Naive thymus-derived CD8-positive, alpha-beta T cell (primary cell): ENCODE measurements at places on chromosomes 12 and 14.

GRCh38 chr14:80957613-80958012 is 2.2 kb downstream of the TSHR start:
- no peak for DNase-seq

DNA sequence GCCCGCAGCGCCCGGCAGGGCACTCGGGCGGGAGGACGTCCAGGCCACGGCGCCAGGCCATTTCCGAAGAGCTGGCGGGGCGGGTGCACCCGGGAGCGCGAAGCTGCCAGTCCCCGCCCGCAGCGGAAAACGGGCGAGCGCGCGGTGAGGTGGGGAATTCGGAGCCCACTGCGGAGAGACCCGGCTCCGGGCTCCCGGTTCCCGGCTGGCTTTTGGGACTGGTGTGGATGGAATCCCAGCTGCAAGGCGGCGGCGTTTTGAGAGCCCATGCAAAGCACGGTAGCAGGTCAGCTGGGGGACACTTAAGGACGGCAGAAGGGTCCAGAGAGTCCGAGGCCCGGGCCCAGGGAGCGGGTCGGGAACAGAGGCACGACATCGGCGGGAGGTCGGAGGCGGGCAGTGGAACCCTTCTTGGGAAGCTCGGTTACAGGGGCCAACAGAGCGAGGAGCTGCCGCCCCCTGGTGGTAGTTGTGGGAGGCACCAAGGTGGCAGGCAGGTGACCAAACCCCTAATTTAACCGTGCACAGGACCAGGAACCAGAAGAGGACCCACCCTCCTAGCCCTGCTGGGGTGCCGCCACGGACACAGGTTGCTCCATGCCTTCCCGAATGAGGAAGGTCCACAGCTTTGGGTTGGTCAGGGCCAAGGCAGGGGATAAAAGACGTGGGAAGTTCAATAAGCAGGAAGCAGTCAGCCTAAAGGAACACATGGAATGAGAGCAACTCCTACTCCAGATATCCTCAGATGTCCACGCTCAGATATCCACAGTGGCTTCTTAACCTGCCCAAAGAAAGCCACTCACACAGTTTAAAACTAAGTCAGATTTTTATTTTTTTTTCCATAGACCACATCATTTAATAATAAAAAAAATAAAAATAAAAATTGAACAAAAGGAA is 685 bp upstream of the CDH24 start:
- DNase-seq: peak; percentile 87

DNA sequence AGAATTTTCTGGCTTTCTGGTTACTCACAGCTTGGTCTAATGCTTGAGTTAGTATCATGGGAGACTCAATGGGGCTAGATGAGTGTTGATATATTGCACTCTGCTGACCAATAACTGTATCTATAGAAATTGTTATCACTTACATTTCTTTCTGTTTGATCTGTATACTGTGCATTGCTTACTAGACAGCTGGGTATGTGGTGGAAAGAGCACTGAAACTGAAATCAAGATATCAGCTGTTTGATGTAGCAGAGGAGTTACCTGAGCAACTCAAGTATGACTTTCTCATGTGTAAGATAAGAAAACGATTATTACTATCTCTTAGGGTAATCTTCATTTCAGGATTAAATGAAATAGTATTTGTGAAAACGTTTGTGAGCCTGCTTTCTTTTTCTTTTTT is 183.0 kb downstream of the SLC15A5 start:
- DNase-seq: no peak

GRCh38 chr14:53547593-53547992 is 394.5 kb upstream of the DDHD1 start:
- DNase-seq: no peak

DNA sequence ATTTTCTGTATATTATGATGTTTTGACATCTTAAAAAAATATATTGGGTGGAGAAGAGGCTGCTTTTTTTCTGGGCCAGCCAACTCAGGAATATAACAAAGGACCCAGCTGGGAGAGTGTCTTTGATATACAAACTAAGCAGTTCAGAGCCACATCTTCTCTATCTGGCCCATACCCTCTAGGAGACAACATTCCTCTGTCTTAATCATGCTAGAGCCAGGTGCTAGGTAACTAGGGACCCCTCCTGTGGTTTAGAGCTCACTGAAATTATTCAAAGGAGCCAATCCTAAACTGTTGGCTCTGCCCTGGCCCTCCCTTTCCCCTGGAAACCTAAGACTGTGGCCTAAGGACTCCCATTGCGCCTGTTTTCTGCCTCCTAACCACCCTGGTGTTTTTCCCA is 193.1 kb upstream of the DIO2 start:
- no peak for DNase-seq

DNA sequence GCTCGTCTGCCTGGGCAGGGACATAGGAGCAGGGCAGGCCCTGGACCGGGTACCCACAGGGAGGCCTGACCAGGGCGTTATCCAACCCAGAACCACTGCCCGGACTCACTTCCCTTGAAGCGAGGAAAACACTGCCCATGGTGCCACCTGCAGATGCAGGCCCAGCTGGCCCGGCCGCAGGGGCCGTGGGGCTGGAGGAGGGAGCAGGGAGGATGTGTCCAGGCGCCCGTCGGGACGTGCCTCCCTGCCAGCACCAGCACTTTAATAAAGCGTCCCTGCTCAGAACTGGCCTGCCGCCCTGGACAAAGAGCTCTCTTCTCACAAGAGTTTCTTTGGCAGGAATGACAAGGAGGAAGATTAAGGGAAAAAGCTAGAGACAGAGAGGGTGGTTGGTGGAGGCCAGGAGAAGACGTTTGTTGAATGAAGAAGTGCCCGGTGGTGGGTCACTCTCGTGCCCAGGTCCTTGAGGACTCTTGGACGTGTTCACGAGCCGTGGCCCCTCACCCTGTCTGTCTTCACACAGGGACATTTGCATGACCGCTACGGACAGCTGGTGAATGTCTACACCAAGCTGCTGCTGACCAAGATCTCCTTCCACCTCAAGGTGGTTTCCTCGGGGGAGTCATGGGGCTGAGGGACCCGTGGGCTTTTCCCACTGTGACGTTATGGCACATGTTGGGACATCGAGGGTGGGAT is 14.2 kb downstream of the HIP1R start:
- DNase-seq: no peak

DNA sequence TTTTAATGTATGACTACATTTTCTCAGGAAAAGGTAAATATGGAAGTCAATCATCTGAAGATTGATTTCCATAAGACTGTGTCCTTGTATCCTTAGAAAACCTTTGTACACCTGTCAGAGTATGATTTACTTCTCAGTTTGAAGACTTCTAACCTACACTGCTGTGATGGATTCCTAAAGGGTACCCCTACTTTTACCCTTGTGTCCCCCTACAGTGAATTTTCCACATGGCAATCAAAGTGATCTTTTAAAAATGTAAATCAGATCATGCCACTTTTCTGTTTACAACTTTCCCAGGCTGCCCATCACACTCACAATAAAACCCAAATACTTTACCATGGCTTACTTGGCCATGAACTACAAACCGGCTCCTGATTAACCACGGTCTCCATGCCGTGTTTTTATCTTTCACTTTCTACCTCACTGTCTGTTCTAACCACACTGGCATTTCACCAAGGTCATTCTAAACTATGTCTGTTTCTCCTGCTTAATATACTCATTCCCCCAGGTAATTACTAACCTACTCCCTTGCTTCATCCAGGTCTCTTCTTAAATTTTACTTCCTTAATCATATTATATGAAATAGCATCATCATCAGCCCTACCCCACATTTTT is 8.1 kb downstream of the DNAI7 start:
- no peak for DNase-seq

DNA sequence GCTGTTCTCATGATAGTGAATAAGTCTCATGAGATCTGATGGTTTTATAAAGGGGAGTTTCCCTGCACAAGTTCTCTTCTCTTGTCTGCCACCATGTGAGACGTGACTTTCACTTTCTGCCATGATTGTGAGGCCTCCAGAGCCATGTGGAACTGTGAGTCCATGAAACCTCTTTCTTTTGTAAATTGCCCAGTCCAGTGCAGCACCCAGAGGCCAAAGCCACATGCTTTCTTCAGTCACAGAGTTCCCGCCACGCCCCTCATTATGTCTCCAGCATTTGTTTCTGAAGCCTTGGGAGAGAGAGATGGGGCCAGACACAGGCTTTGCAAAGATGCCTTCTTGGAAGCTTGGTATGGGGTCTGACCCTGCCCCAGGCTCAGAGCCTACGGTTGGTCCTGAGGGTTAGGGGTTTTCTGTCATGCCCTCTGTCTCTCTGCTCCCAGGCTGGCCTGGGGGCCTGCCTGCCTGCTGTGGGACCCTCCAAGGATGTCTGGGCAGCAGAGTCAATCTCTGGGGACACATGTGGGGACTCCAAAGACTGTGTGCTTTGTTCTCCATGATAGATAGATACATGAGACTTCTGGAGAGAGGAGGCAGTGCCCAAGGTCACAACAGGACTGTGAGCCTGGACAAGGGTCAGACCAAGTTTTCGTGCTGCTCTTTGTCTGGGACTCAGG is 114.1 kb upstream of the PRMT8 start:
- DNase-seq: no peak

GRCh38 chr14:54567639-54568561 is 972 bp downstream of the SAMD4A start:
- peak; percentile 32 for DNase-seq

DNA sequence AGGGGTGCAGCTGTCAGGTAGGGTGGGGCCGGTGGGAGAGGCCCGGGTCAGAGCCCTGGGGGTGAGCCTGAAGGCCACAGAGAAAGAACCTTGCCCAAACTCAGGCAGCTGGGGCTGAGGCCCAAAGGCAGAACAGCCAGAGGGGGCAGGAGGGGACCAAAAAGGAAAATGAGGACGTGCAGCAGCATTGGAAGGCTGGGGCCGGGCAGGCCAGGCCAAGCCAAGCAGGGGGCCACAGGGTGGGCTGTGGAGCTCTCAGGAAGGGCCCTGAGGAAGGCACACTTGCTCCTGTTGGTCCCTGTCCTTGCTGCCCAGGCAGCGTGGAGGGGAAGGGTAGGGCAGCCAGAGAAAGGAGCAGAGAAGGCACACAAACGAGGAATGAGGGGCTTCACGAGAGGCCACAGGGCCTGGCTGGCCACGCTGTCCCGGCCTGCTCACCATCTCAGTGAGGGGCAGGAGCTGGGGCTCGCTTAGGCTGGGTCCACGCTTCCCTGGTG is 10.5 kb downstream of the MMP14 start:
- no peak for DNase-seq

GRCh38 chr12:40154381-40154780 is 48.5 kb upstream of the SLC2A13 start:
- DNase-seq: no peak

- no peak for DNase-seq
These were observed 305.2 kb upstream of the FOXG1 start for GRCh38 chr14:28461389-28461788.

DNA sequence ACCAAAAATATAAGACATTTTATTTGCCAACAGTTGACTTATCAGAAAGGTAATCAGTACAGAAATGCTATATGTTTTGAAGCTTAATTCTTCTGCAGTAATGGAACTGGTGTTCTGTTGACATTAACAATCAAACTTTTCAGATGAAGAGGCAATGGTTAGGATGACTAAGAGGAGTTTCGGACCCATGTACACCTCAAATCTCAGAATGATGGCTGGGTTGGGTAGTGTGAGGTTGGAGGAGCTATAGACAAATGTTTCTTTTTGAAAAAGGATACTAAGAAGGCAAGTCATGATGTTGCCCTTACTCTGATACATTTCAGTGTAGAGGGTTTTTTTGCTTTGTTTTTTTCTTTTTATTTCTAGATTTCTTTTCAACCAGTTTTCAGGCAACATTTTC is 66.9 kb downstream of the KNTC1 start:
- no peak for DNase-seq

DNA sequence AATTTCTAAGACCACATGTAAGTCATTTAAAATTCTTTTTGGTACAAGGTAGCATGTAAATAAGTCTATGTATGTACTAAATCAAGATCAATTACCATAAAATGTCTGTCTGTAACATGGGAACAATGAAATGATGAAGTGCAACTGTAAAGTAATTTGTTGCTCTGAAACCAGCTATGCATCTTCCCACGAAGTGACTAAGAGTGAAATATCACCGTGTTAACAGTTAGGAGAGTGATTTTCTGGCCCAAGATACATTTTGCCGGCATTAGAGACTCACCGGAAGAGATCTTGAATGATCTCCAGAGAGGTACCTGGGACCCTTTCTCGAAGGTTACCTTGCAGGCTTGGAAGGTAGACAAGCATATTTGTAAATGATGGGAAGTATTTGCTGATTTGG is 105.8 kb downstream of the SAMD4A start:
- DNase-seq: no peak

- DNase-seq: no peak
These were observed 251.9 kb downstream of the FUT8 start for GRCh38 chr14:65664436-65664835.

- DNase-seq: no peak
These were observed 20.5 kb downstream of the IRF2BPL start for GRCh38 chr14:77007975-77008421.

DNA sequence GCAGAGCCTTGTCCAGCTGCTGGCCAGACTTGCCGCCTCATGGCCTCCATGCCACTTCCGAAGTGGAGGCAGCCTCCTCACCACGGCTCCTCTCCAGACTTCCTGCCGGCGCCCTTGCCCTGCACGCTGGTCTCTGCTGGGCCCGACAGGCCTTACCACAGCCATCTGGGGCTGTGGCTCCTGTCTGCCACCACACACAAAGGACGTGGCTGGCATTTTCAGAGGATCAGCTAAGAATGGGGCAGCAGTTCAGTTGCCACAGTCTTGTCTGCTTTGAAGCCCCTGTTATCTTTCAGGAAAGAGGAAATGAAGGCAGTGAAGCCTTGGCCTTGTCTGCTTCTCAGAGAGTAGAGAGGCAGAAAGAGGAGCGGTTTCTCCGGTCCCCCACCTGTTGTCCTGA is 178.0 kb upstream of the FKBP4 start:
- no peak for DNase-seq

GRCh38 chr12:91379051-91379775 is 196.6 kb upstream of the DCN start:
- no peak for DNase-seq

- peak; percentile 87 for DNase-seq
These were observed 6.2 kb downstream of the AMN start for GRCh38 chr14:102928412-102929240.

DNA sequence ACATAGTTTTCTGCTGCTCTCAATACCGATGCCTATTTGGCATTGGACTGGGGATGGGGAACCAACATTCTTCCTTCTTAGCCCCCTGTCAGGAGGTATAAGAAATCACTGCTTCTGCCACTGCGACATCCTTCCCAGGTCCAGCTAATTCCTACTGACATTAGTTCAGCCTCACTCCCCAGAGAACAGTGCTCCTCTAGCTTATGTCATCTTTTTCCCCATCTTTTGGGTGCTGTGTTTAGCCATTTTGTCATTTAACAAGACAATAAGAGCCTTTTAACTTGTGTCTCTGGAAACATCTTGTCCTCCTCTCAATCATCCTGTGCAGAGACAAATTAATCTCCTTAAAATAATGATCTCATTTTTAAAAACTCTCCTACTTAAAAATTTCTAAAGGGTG is 167.0 kb upstream of the PLXNC1 start:
- no peak for DNase-seq

- no peak for DNase-seq
These were observed 7.7 kb upstream of the RACGAP1 start for GRCh38 chr12:50032854-50033581.
